SK-N-SH (cell line): ENCODE measurements at places on chromosomes 7 and 10.

DNA sequence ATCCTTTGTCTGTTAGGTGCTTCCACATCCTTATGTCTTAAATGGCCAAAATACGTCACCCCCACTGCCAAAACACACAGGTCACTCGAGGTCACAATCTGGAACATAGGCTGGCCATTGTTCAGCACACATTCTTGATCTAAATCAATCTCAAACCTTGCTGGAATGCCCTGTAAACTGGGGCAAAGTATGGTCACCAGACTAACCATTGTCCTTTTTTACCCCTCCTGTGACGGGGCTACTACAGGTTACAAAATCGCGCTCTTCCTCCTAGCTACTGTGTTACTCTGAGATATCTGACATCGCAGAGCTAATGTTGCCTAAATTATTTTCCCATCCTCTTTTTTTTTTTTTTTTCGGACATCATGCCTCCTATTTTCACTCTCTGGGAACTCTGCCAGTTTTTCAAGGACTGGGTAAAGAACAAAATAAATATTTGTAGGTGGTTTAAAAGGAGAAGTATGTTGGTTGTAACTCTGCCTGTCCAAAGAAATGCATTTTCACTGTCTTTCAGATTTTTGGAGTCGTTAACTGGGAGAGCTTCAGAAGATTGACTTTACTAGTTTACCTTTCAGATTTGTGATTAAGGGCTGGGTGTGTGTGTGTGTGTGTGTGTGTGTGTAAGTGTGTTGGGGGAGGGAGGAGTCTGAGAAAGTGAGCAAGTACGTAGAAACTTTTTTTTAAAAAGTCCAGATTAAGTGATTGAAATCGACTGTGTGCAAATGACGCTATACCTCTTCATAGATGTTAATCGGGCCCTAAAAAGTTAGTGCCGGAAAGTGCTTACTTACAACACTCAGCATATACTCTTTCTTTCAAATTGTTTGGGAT, 942 bp upstream of the KIAA1217 start:
- H3K4me3 ChIP-seq, result no peak overlapping the region
- H3K4me1 ChIP-seq, result peaks cover 37% of the 10 kb centered on the region
- no peak for DNase-seq
- H3K36me3 ChIP-seq, result no peaks in the 10 kb centered on the region

DNA sequence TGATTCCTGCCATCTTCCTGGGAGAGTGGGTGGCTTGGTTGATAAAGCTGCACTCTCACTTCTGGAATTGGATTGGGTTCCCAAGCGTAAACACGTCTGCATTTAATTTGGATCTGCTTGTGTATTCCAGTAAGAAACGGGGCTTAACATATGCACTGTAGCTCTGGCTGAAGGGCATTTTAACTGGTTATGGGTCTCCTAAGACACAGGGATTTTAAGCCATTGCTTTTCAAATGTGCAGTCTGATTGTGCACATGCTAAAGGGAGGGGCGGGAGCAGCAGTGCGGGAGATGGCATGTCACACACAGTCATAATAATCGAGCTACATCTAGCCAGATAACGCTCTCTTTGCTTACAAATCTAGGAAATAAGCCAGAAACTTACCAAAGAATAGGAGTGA, 247.3 kb upstream of the LYZL1 start:
- H3K36me3 ChIP-seq, result no peaks in the 10 kb centered on the region
- H3K4me1 ChIP-seq, result peaks cover 9% of the 10 kb centered on the region
- peak; percentile 48 for DNase-seq
- H3K27ac ChIP-seq, result no peak overlapping the region

GRCh38 chr7:40186586-40186985, 51.8 kb downstream of the SUGCT start:
- H3K4me1 ChIP-seq, result no peaks in the 10 kb centered on the region
- no peak overlapping the region for H3K4me3 ChIP-seq
- no peak overlapping the region for H3K27ac ChIP-seq
- H3K36me3 ChIP-seq, result no peaks in the 10 kb centered on the region
- no peak for DNase-seq

DNA sequence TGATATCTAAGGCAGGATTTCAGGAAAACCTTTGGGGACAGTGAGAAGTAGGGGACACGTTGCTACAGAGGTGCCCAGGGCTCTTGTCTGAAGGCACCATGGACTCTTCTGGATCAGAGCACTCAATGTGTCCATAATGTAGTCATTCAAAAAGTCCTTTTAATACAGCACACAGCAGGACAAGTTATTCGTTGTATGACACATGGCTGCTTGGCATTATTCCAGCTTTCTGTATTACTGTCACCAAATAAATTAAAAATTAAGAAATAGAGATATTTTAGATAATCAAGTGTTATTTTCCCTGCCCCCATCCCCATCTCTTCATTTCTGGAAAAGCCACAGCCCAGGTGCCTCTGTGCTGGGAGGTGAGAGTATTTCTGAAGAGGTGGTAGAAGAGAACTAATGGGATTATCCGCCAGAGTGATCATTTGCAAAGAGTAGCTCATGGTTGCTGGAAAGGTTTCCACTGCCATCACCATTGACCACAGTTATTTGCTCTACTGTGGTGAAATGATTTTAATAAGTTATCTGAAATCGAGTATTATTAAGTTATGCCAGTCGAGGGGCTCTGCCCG, 83.0 kb downstream of the CXCL12 start:
- no peaks in the 10 kb centered on the region for H3K27me3 ChIP-seq
- no peak for DNase-seq
- peak overlapping the region; percentile 73 for H3K27ac ChIP-seq
- H3K36me3 ChIP-seq, result no peaks in the 10 kb centered on the region

DNA sequence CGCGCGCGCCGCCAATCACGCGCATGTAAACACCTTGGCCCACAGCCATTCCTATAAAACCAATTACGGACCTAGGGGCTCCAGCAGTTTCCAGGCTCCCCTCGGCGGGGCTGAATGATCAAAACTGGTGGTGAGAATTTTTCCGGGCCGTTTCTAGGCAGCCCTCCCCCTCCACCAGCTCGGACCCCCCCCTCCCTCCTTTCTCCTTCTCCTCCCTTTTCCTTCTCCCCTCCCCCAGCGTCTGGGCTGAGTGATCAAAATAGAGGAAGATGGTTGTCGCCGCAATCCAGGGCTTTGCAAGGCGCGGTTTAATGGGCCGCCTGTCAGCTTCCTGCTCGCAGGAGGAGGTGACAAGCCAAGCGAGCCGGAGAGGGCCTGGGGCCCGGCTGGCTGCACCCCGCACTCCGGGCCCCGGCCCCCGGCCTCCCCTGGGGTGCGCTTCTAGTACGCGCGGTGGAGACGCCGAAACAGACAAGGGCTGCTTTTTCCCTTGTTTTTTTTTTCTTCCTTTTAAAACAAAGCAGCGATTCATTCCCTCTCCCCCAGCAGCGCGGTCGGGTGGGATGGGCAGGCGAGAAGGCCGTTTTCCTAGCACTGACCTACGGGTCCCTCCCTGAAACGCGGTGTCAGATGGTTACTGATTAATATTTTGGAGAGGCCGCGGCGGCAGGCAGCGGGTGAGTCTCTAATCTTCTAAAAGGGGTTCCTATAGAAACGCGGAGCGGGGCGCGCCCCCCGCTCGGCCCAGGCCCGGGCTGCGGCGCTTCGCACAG, 528 bp upstream of the TNRC18 start:
- no peaks in the 10 kb centered on the region for H3K27me3 ChIP-seq
- DNase-seq, result no peak
- peaks cover 1% of the 10 kb centered on the region for H3K36me3 ChIP-seq
- peaks cover 6% of the 10 kb centered on the region for H3K4me1 ChIP-seq
- H3K4me3 ChIP-seq, result peak overlapping the region; percentile 100

- no peak for DNase-seq
- H3K27me3 ChIP-seq, result no peaks in the 10 kb centered on the region
- H3K27ac ChIP-seq, result no peak overlapping the region; the same call in 1 of the 2 replicates
- peaks cover 53% of the 10 kb centered on the region for H3K4me1 ChIP-seq
- H3K4me3 ChIP-seq, result no peak overlapping the region
- H3K36me3 ChIP-seq, result peaks cover 8% of the 10 kb centered on the region
These were observed 13.9 kb downstream of the CREB3L2 start for GRCh38 chr7:137987968-137988367.

DNA sequence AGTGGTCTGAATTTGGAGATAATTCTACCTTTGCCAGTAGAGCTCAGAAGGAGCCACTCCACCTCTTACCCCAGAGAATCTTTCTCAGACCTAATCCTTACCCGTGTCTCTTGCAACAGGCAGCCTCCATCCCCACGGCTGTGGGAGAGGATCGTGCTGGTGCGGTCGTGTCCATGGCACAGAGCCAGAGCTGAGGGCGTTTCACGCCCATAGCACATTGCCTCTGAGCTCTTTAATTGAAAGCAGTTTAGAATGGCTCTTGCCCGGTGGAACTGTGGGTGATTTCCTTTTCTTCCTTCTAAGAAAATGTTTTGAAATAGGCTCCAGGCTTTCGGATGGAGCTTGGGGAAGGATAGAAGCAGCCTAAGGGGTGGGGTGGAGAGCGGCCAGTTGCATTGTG, 41.5 kb downstream of the PRF1 start:
- H3K36me3 ChIP-seq, result no peaks in the 10 kb centered on the region
- H3K27me3 ChIP-seq, result no peaks in the 10 kb centered on the region
- DNase-seq, result no peak
- peak overlapping the region; percentile 93; the same call in 1 of the 2 replicates for H3K27ac ChIP-seq
- H3K4me1 ChIP-seq, result no peaks in the 10 kb centered on the region
- H3K4me3 ChIP-seq, result no peak overlapping the region

- H3K27ac ChIP-seq, result peak overlapping the region; percentile 87
- peaks cover 41% of the 10 kb centered on the region for H3K36me3 ChIP-seq
- DNase-seq, result peak; percentile 98
- H3K27me3 ChIP-seq, result no peaks in the 10 kb centered on the region
These were observed 51.9 kb upstream of the PRKAR1B start for GRCh38 chr7:778968-779451.

- H3K4me1 ChIP-seq, result peaks cover 74% of the 10 kb centered on the region; the same call in 1 of the 2 replicates
These were observed 33.3 kb upstream of the PPIF start for GRCh38 chr10:79313911-79314439.

- no peaks in the 10 kb centered on the region for H3K4me1 ChIP-seq
- no peak for DNase-seq
- H3K27me3 ChIP-seq, result peaks cover 42% of the 10 kb centered on the region; the same call in 1 of the 2 replicates
- no peaks in the 10 kb centered on the region for H3K36me3 ChIP-seq
These were observed 33.2 kb upstream of the CNPY1 start for GRCh38 chr7:155579565-155579964.

- no peaks in the 10 kb centered on the region for H3K27me3 ChIP-seq
- no peaks in the 10 kb centered on the region for H3K36me3 ChIP-seq
- no peak overlapping the region for H3K4me3 ChIP-seq
- no peaks in the 10 kb centered on the region; the same call in 1 of the 2 replicates for H3K4me1 ChIP-seq
- H3K27ac ChIP-seq, result no peak overlapping the region
These were observed 1010.0 kb downstream of the XPNPEP1 start for GRCh38 chr10:108913300-108913699.

- no peaks in the 10 kb centered on the region for H3K27me3 ChIP-seq
- H3K4me1 ChIP-seq, result no peaks in the 10 kb centered on the region
- H3K36me3 ChIP-seq, result peaks cover 7% of the 10 kb centered on the region
- no peak overlapping the region for H3K4me3 ChIP-seq
- H3K27ac ChIP-seq, result no peak overlapping the region
These were observed 39.1 kb downstream of the LRRC20 start for GRCh38 chr10:70343312-70343711.

DNA sequence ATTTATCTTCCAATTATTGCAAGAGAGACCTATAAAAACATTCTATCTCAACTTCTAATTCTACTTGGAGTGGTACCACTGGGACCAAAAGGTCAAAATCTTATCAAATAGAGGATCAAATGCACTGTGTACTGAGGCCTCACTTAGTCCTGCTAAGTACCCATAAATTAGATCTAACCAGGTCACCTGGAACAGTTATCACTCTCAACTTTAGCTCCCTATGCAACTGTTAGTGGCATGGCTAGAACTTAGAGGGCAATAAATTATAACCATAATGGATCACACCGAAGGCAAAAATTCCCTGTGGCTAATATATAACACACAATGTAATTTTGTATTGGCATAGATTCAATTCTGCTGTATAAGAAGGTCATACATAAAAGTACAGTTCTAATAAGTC, 428.9 kb downstream of the PCDH15 start:
- H3K4me3 ChIP-seq, result no peak overlapping the region
- H3K36me3 ChIP-seq, result no peaks in the 10 kb centered on the region
- peak overlapping the region; percentile 39 for H3K27ac ChIP-seq
- H3K4me1 ChIP-seq, result no peaks in the 10 kb centered on the region; the same call in 1 of the 2 replicates
- no peaks in the 10 kb centered on the region for H3K27me3 ChIP-seq

GRCh38 chr7:141461924-141462323, 89.3 kb upstream of the AGK start:
- H3K27me3 ChIP-seq, result no peaks in the 10 kb centered on the region
- no peaks in the 10 kb centered on the region for H3K36me3 ChIP-seq
- no peak overlapping the region for H3K4me3 ChIP-seq
- H3K4me1 ChIP-seq, result peaks cover 19% of the 10 kb centered on the region; the same call in 1 of the 2 replicates
- H3K27ac ChIP-seq, result no peak overlapping the region
- no peak for DNase-seq

DNA sequence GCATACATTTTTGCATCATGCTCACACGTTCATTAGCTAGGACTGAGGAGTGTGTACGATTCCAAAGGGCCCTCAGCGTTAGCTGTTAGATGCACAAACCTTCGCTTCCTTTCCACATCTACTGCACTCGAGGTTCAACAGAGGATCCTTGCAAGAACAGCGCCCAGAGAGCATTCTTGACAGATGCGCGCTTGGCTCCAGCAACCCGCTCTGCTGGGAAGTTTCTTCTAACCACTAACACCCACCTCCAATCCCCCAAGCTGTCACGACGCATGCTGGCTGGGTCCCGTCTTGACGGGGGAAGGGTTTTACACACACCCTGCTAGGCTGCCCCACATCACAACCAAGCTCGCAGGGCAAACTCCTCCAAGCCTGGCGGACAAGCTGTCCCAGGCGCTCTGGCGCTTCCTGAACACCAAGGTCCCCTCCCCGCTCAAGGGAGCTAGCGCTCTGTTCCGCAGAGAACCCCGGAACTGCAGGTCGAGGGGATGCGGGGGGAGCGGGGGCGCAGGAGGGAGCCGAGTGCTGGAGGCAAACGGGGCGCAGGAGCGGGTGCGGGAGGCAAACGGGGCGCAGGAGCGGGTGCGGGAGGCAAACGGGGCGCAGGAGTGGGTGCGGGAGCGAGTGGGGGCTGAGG, 653 bp upstream of the ADRB1 start:
- no peak overlapping the region for H3K27ac ChIP-seq
- H3K27me3 ChIP-seq, result peaks cover 47% of the 10 kb centered on the region
- peak; percentile 47 for DNase-seq
- no peaks in the 10 kb centered on the region for H3K36me3 ChIP-seq

GRCh38 chr7:68787566-68787965, 810.7 kb upstream of the AUTS2 start:
- H3K27me3 ChIP-seq, result no peaks in the 10 kb centered on the region
- no peak overlapping the region for H3K4me3 ChIP-seq
- no peaks in the 10 kb centered on the region for H3K36me3 ChIP-seq
- no peak overlapping the region for H3K27ac ChIP-seq
- DNase-seq, result no peak

DNA sequence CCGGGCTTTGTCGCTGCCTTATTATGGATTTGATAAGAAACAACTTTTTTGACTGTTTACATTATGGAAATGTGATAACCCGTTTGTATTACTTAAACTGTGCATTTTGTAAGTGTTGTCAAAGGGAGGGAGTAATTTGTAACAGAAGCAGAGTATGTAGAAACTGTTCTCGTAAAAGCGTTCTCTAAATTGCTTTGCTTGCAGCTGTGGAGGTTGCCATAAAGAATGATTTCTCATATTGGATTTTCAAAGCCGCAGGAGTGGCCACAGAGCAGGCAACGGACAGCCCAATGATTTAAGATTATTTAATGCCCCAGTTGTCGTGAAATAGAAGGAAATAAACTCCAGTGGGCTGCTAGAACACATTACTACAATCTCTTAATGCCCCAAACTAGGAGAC, 114.0 kb upstream of the INSYN2A start:
- DNase-seq, result no peak
- no peak overlapping the region for H3K27ac ChIP-seq
- no peaks in the 10 kb centered on the region for H3K36me3 ChIP-seq
- no peaks in the 10 kb centered on the region for H3K27me3 ChIP-seq
- no peak overlapping the region for H3K4me3 ChIP-seq
